Foreskin fibroblast (primary cell): ENCODE measurements at places on chromosomes 1 and 21.
A peak's percentile ranks its signal among the peaks of the same experiment; 100 is the strongest.

- no peak for DNase-seq
These were observed 15.4 kb downstream of the RBM34 start for GRCh38 chr1:235145639-235146038.

DNA sequence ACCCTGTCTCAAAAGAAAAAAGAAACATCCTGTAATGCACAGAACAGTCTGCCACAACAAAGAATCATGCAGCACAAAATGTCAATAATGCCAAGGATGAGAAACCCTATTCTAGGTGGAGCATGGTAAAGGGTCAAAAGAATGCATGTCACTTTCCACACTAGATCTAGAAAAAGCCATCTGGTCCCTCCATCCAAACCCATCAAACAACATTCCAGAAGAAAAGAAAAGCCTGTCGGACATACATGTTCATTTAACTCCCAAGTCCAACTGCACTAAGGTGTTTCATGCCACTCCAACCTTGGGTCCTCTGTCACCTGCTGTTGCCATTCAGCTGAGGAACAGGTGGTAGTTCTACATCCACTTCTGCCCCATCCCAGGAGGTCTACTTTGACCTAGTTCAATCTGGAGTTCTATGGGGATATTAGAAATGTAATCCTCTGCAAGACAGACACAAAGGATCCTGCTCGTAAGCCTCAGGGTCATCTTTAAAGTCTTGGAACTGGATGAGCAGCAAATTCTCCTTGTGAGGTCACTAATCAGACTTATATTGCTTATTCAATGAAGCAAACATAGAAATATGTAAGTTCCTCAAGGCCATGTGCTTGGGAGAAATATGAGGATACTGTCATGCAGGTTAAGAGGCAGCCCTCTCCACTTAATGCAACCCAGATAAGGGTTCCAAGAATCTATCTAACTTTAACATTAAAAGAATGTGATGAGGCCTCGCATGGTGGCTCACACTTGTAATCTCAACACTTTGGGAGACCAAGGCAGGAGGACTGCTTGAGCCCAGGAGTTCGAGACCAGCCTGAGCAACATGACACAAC, 3.7 kb downstream of the DEDD start:
- no peak for DNase-seq

DNA sequence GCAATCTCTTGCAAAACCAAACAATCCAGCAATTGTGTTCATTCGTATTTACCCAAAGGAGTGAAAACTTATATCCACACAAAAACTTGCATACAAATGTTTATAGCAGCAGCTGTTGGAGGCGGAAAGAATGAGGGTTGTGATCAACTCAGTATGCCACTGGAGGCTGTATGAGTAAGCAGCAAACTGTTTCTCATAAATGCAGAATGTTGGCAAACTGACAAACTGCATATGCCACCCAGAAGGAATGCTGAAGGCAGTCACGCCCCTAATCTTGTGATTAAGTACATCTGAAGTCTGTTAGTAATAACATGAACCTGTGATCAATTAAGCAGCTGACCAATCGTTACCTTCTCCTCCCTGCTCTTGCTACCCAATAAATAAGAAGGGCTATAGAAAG, 60.5 kb upstream of the CR2 start:
- peak; percentile 95 for DNase-seq

GRCh38 chr1:27132624-27133023, 22.3 kb downstream of the SLC9A1 start:
- no peak for DNase-seq

GRCh38 chr1:230937371-230937770, 41.3 kb downstream of the TTC13 start:
- peak; percentile 6 for DNase-seq

GRCh38 chr1:153465811-153466636, 5.6 kb upstream of the S100A7 start:
- DNase-seq: no peak

DNA sequence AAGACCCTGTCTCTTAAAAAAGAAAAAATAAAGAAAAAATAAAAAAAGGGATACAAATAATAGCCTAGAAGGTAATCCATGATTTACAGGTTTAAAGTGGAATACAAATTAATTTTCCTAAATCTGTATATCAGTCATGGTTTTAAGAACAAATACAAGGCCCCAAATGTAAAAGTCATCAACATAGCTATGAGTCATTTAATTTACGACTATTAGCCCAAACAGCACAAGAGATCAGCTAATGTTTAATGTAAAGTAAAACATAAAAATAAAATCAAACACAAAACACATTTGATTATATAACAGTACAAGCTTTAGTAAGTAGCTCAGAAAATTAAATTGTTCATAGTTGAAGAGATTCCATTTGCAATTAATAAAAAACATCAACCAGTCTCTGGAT, 20.3 kb upstream of the TAL1 start:
- no peak for DNase-seq

GRCh38 chr1:78996791-78997190, 9.7 kb downstream of the ADGRL4 start:
- no peak for DNase-seq

DNA sequence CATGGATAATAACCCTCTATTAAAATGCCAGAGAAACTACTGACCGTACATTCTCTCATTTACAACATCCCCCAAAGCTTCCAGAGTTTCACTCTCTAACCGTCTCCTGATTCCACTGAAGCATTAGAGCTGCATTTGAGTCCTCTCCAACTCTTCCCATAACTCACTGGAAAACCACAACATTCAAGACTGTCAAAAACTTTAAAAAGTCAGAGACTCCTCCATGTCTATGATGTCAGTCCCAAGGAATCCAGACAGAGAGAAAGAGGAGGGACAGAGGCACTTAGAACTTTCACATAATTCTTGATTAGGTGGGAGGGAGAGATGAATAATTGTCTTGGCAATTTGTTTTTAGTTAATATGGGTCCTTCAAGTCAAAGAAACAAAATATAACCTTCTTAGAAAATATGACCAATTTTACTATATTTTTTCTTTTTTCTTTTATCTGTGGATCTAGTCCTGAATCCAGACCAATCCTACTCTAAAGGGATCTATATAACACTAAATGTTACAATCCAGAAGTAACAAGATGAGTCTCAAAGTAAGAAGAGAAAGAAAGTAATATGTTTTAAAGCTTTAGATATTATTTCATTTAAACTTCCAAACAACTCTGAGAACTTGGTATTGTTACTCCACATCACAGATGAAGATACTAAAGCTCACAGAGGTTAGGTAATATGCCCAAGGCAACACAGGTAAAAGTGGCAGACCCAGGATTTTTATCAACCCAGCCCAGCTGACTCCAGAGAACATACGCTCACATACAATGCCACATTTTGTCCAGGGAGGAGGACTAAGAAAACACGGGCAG, 23.8 kb downstream of the OTUD7B start:
- DNase-seq: peak; percentile 70

DNA sequence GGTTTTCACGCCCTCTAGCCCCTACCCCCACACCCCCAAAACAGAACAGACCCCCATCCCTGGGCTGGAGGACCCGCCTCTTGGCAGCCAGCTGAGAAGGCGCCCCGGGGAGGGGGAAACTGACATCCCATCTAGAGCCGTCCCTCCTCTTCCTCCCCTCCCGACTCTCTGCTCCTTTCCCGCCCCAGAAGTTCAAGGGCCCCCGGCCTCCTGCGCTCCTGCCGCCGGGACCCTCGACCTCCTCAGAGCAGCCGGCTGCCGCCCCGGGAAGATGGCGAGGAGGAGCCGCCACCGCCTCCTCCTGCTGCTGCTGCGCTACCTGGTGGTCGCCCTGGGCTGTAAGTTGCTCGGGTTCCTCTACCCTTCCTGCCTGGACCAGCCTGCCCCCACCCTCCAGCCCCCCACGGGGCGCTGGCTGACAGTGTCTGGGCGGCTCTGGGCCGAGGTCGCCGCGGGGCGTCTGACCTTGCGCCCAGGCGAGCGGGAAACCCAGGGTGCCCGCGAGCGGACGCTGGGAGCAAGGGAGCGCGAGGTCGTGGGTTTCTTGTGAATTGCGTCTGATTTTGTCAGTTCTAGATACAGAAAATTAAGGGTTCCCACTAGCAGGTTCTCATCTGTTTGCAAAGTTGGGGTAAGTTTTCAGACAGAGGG, 618 bp downstream of the JAM2 start:
- peak; percentile 69 for DNase-seq

DNA sequence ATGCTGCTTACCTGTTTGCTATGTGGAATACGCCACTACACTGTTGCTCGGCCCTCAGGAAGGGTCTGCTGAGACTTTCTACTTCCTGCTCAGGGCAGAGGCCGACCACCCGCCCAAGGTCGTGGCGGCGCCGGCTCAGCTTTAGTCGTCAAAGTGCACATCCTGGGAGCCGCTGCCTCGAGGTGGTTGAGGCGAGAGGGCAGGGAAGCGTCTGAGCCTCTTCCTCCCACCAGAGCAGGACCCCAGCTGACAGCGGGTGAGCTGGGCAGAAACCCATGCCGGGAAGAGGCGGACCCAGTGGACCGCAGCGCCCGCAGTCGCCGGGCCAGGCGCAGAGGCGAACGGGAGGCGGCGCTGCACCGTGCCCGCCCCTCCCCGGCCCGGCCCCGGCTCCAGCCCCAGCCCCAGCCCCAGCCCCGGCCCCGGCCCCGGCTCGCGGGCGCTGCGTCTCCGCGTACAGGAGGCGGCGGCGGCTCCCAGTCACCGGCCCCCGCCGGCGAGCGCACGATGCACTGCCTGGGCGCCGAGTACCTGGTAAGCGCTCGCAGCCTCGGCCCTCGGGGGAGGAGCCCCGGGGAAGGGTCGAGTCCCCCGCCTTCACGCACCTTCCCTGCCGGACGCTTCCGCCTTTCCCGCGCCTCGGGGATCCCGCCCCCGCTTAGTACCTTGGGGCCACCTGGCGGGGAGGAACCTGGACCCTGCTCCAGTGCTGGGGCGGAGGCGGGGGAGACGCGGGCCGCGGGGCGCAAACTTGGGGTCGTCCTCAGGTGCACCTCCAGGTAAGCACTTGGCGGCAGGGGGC, at the start of gene SLC44A3:
TSS of gene SLC44A3 (plus strand) at position 413 of the 802 bp plus-strand sequence. CDS start at position 508, 95 bp downstream.
- DNase-seq: peak; percentile 16

DNA sequence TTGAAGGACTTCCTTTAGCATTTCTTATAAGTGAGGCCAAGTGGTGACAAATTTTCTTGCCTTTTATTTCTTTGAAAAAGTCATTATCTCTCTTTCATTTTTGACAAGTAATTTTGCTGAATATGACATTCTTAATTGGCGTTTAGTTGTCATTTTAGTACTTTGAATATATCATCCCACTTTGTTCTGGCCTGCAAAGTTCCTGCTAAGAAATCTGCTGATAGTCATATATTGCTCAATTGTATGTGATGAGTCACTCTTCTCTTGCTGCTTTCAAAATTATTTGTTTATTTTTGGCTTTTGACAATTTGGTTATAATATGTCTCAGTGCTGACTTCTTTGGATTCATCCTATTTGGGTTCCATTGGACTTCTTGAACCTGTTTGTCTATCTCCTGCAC, 312.6 kb downstream of the DUSP10 start:
- peak; percentile 70 for DNase-seq

DNA sequence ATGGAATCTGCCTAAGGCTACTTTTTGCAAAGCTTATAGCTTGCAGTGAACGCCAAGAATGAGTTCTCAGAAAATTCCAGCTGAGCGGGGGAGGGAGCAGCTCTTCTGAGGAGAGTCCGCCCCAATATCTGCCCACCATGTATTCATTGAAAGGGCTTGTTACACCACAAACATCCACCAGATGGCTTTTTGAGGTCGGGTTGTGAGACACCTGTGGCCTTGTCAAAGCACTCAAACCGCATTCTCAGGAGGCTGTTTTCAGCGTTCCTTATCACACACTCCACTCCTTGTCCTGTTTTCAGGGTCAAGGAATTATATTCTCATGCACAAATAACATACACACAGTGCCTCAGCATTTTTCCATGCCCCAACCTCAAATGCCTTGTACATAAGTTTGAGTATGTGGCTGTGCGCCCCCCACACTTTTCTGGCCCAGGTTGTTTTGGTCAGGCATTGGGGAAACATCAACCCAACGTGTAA, 3.9 kb upstream of the C4BPB start:
- peak; percentile 20 for DNase-seq

GRCh38 chr1:41915786-41916571, 2.7 kb downstream of the HIVEP3 start:
- no peak for DNase-seq

DNA sequence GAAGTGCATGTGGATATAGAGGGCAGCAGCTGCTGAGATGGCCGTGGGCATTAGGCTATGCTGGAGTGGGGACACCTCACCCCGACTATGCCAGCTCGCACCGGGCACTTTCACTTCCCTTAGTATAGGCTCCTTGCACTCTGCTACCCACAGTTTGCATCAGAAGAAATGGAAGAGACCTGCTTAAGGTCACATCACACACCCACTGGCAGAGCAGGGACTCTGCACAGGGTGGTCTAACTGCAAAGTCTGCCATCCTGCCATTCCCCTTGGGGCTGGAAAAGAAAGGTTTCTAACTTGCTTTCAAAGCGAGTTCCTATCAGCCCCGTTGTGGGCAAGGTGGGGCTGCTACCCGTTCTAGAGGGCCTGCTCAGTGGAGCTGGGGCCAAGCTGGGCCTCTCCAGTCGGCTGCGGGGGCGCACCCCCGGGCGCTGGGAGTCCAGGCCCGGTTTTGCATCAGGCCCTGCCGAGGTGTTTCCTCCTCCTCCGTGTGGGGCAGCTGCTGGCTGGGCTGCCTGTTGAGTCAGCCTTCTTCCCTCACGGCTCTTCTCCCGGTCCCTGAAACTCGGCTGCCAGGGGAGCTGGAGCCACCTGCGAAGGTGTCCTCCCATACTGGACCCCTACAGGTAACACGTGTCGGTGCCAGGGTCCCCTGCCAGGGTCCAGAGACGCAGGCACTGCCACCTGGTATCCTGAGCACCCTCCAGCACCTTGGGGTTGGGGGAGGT, at the start of gene SYTL1:
TSS of gene SYTL1 (plus strand) at position 498 of the 728 bp plus-strand sequence. CDS start 3,313 bp downstream, outside the sequence.
- DNase-seq: peak; percentile 67

DNA sequence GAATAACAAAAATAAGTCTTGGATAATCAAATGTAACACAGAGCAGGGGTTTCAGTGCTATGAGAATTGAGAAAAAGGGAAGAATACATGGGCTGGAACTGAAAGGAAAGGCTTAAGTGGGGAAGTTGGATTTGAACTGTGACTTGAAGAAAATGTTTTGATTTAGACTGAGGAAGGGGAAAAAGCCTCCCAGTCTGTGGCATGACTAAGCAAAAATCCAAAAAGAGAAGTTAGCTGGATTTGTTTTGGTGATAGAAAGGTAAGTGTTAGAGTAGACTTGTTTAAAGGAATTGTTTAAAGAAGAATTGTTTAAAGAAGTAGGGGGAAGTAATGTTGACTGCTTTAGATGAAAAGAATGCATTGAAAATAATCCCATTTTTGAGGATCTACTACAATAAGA, 46.0 kb downstream of the KCNK2 start:
- no peak for DNase-seq

- peak; percentile 53 for DNase-seq
These were observed 90.4 kb downstream of the INTS7 start for GRCh38 chr1:211944733-211945500.

- DNase-seq: no peak
These were observed 246.1 kb upstream of the TMEM51 start for GRCh38 chr1:14907416-14907815.

GRCh38 chr1:203682473-203683383, 56.1 kb downstream of the ATP2B4 start:
- no peak for DNase-seq
